ENCODE measurements at places on chromosomes 4 and X.
A peak's percentile ranks its signal among the peaks of the same experiment; 100 is the strongest.

DNA sequence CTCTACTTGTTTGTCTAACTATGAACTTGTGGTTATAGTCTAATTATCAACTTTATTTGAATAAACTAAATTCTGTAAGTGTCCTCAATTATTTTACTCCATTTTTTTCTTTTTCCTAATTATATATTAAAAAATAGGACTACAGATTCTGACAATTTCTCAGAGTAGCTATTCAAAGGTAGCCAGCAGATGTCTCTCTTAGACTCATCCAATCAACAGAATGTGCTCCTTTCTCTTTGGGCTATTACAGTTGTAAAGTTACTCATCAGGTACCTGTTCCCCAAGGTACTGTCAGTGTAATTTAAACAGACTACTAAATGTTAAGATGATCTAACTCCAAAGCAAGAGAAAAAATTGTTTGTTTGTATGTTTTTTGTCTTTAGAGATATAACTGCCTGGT is 248.6 kb downstream of the PCDH18 start:
- no peak for DNase-seq

DNA sequence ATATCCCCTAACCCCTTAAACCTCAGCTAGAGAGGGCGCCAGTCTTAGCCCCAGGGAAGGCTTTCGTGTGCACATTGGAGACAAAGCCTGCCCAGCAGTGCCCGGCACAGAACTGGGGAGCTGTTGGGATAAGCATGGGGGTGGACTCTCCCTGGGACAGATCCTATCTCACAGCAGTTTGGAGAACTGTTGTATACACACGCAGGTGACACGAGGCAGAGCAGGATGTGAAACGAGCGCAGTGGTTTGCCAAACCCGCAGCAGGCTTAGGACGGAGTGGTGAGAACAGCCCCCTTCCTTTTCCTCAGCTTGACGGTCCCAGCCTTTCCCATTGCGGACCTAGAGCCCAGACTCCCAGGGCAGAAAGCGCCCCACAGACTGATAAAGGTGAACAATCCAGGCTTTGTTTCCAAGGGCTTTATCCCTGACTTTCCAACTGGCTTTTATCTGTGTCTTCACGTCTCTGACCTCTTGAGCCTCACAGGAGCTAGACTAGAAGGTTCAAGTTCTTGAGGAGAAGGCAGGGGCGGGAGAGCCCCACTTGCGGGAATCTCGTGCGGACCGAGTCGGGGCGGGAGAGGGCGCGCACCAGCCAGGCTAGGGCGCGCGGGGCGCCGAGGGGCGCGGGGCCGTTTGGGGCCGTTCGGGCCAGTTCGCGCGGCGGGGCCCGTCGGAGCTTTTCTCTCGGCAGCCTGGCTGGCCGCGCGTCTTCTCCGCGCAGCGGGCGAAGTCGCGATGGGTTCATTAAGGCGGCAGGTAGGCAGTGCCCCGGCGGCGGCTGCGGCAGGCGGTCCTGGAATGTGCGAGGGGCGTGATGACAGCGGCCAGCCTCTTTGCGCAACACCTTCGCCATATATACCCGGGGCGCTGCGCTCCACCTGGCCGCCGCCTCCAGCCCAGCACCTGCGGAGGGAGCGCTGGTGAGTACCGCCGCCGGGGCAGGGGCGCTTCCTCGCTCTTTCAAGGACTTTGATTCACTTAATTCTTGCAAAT is at the start of gene SLC34A2:
TSS of gene SLC34A2 (plus strand) at position 881 of the 993 bp plus-strand sequence. CDS start 6,650 bp downstream, outside the sequence.
- DNase-seq, result no peak

GRCh38 chrX:14779580-14779979 is 93.3 kb downstream of the FANCB start:
- DNase-seq, result no peak

- no peak for DNase-seq
Measured at GRCh38 chr4:119118397-119118796, 17.2 kb upstream of the MYOZ2 start.

- DNase-seq, result peak; percentile 81
Measured at GRCh38 chrX:132022967-132023895, at the start of gene STK26. TSS of gene STK26 (plus strand) at chrX:132023302. CDS start at chrX:132023618, 316 bp downstream.

- DNase-seq, result no peak
Measured at GRCh38 chr4:27128443-27128842, 267.8 kb downstream of the STIM2 start.

GRCh38 chrX:37378404-37378803 is 29.2 kb downstream of the PRRG1 start:
- DNase-seq, result no peak

GRCh38 chrX:124476562-124476961 is 130.2 kb downstream of the SH2D1A start:
- DNase-seq, result no peak

DNA sequence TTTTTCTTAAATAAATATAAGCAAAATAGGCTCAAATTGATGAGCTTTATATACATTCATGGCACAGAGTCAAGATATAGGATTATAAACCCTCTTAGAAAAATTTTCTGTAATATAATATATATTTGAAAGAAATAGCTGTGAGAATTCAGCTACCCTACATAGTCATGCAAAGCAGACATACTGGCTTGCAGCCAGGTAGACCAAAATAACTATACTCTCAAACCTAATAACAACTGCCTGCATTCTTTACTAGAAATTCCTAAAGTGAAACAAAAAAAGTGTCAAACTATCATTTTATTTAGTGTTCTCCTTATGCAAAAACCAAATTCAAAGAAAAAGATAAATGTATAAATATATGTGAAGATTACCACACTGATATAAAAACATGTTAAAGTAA is 1390.2 kb downstream of the C4orf33 start:
- DNase-seq, result no peak

DNA sequence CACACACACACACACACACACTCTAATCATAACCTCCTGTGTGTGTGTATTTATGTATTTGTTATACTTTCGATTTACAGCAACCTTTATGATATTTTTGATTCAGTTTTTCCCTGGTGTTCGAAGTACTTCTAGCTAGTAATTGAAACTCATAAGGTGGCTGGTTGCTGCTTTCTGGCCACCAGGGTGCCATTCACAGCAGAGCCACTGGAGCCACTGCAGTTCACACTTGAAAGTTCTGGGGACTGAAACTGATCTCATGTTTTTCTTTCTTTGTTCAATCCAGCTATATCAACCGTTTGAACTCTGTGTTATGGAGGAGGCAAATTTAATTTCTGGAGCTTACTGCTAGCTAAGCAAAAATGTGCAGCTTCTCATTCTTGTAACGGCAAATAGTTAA is 419.4 kb downstream of the ADGRL3 start:
- no peak for DNase-seq

GRCh38 chr4:88826771-88827170 is 129.1 kb upstream of the NAP1L5 start:
- DNase-seq, result no peak

- no peak for DNase-seq
Measured at GRCh38 chr4:71107726-71108125, 114.3 kb downstream of the DCK start.

GRCh38 chr4:113016377-113016776 is 33.1 kb upstream of the ANK2 start:
- DNase-seq, result no peak

DNA sequence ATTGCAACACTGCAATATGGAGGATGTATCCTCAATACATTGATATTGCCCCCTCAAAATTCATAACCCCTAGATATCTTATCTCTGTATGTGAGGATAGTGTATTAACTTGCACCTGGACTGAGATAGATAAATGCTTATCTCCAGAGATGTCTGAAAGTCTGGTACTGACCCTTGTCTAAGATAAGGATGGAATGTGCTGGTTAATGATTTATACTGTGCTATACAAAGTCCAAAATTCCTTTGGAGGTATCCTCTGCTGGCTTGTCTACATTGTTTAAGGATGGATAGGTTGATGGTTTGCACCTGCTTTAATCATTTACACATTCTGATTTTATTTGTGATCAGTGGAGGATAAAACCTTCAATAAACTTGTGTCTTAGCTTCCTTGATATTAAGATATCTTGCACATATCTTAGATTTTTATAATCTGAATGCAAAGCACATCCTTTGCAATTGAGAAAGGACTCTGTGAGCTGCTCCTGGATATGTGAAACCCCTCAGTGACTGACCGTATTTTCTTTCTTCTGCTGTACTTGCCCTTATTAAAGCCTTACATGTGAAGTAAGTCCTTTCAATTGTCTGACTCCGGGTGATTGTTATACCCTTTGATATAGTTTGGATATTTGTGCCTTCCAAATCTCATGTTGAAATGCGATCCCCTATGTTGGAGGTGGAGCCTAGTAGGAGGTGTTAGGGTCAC is 430.3 kb upstream of the MAOA start:
- no peak for DNase-seq

DNA sequence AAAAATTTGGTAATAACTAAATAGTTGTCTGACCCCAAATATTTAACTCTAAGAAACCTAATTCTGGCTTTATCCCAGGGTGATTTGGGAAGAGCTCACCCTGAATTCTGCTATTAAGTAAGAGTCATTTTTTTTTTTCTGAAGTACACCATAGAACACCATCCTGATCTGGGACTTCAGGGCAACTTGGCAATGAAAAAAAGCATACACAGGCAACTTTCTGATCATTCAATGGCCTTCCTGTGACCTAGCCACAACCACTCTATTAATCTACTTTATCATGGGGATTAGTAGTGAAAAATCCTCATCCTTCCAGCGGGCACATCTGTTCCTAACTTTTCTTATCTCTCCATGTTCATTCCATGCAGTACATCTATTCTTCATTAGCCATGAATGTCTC is 333.2 kb upstream of the MAD2L1 start:
- DNase-seq, result no peak

GRCh38 chrX:40117715-40118285 is 20.0 kb upstream of the BCOR start:
- no peak for DNase-seq

DNA sequence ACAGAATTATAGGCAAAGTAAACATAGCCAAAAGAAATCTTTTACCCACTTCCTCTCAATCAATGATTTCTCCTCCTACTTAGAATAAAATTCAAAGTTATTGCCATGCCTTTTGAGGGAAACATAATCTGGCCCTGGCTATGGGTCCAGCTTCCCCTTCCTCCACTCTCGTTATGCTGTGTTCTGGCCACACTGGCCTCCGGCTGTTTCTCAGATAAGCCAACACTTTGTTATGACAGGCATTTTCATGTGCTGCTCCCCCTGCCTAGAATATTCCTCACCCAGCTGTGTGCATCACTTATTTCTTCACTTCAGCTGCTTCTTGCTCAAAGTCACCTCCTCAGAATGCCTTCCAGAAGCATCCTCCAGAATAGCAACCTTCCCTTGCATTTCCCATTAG is 386.6 kb upstream of the AADAT start:
- no peak for DNase-seq

DNA sequence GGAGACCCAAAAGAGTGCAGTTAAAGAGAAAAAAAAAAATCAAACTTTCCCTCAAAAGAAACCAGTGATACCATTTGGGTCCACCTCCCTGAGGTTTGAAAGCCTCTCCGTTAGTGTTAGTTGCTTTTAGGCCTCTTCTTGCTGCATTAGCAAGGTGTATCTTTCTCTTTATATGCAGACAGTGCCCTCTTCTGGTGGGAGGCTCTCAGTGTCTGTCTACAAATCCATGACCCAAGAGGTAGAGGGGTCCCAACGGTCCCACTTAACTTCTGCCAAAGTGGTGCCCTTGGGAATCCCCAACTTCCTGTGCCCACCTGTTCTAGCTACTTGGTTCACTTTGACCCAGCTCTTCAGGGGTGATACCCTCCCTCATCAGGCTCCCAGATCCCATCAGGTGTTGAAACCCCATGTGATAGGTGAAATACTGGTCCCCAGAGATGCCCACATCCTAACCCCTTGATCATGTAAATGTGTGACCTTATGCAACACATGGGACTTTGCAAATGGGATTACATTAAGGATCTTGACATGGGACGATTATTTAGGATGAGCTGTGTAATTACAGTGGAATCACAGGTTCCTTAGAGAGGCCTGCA is 63.7 kb upstream of the CD99 start:
- peak; percentile 54 for DNase-seq

DNA sequence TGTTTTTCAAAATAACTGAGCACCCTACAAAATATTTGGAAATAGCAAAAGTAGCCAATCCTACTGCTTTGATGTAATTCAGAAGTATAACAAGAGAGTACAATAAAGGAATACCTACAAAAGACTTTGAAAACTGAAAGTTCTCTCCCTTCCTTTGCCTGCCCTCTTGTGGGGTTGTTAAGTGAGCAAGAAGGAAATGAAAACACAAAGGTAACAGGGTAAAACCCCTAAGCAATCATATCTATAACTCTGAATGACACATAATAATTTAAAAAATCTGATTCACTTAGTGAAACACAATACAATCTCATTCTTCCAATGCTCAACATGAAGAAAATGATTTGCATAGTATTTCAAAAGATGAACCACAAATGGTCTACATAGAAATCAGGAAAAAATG is 98.2 kb downstream of the FRYL start:
- DNase-seq, result peak; percentile 34

DNA sequence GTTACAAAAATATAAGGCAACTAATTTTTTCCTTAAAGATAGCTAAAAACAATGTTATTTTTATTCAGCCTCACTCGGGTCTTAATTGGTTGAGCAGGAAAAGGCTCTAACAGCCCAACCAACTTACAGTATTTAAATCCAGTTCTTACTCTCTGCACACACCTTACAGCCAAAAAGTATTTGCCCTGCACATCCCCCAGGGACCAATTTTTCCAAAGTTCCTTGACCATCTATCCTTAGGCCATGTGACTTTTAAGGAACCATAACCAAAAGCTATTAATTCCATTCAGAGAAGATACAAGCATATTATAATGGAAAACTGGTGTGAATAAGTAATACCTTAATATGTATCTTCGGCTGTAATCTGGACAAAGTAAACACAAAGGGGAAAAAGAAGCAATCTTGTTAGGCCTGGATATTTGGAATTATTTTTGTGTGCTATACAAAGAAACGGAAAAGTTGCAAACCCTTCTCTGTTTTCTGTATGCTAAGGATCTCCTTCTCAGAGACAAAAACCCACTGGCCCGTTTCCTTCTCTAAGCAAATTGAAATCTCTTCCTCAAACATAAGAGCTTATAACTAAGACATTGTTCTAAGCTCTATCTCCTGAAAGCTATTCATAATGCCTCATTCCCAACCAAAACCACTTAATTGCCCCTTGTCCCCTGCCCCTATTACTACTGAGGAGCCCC is 1.0 kb upstream of the THAP9 start:
- no peak for DNase-seq

Data from CD4-positive, alpha-beta T cell treated with Interleukin-6 for 4 hours (primary cell).